ENCODE measurements at places on chromosomes 7 and 10.

DNA sequence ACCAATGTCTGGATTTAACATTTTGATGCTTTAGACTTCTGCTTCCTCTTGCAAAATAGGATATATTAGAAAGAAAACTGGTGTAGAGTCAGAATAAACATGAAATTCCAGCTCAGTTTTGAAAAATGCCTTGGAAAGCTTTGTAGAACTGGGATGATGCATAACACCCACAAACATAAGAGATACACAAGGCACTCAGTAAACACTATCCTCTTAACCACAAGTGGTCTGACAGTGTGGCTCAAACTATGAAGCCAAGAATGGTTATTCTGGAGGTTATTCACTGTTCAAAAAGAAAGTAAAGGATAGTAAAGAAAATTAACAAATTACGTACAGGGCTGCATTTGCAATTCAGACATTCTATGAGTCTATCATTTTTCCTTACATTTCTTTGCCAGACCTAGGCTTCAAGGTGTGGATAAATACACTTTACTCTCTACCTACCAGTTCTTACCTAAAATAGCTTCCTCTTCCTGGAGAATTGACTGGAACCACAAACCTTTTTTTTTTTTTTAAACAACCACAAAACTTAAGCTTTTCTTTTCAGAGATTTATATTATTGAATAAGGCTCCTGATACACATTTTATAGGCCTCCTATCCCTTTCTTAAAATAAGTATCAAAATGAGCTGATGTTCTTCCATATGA is 9.0 kb upstream of the RSBN1L start:
- DNase-seq: no peak

- no peak for DNase-seq
Measured at GRCh38 chr10:4316161-4316810, 509.7 kb upstream of the AKR1E2 start.

GRCh38 chr10:65194126-65194525 is 1672.9 kb downstream of the REEP3 start:
- no peak for DNase-seq

GRCh38 chr7:129946282-129946681 is 6.5 kb downstream of the UBE2H start:
- no peak for DNase-seq

- DNase-seq: no peak
Measured at GRCh38 chr7:55436457-55436856, 71.3 kb downstream of the LANCL2 start.
